ENCODE measurements at places on chromosomes 3 and 15.
A peak's percentile ranks its signal among the peaks of the same experiment; 100 is the strongest.

- DNase-seq = no peak
These were observed 21.0 kb downstream of the PDZRN3 start for GRCh38 chr3:73603762-73604171.

- DNase-seq = peak; percentile 7
These were observed 33.5 kb upstream of the USP8 start for GRCh38 chr15:50390554-50391264.

GRCh38 chr3:169303660-169304059 is 359.9 kb downstream of the MECOM start:
- DNase-seq = no peak

GRCh38 chr15:75577401-75578172 is 1.5 kb downstream of the PTPN9 start:
- no peak for DNase-seq

GRCh38 chr15:45268135-45268534 is 16.1 kb downstream of the SLC28A2 start:
- no peak for DNase-seq

GRCh38 chr15:32682977-32683630 is 34.7 kb upstream of the GREM1 start:
- DNase-seq = no peak

- no peak for DNase-seq
These were observed 23.0 kb downstream of the SUCNR1 start for GRCh38 chr3:151896246-151897012.

- no peak for DNase-seq
These were observed 44.1 kb upstream of the ICE2 start for GRCh38 chr15:60523056-60523455.

DNA sequence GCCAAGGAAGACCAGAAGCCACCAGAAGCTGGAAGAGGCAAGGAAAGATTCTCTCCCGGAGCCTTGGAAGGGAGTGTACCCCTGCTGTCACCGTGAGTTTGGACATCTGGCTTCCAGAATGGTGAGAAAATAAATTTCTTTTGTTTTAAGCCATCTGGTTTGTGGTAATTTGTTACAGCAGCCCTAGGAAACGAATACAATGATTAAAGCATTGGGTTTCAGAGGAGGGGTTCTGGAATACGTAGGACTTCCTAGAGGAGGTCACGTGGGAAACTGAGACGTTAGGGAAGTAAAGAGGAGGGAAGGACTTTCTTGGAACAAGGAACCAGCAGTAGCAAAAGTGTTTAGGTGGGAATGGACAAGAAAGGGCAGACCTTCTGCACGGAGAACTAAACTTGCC is 377.7 kb downstream of the IL20RB start:
- no peak for DNase-seq

DNA sequence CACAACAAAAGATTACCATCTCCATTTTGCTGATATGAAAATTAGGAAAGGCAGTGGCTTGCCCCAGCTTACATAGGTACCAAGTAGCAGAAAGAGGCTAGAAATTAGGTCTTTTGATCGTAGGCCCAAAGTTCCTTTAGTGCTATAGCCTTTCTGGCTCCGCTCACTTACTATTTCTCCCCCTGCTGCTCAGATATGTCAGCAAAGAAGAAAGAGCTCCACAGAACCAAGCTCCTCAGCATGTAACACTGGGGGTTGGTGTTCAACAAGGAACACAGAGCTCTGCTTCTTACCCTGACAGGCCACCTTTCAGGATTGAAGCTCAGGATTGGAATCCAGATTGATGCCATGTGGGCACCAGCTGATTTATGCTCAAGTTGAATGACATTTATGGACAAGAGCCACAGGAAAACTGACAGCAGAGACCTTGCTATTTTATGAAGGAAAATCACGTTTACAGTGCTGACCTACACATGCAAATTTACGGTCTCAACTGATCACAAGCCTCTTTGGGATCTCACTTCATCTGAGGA is 6.1 kb upstream of the IL12A start:
- DNase-seq = no peak

DNA sequence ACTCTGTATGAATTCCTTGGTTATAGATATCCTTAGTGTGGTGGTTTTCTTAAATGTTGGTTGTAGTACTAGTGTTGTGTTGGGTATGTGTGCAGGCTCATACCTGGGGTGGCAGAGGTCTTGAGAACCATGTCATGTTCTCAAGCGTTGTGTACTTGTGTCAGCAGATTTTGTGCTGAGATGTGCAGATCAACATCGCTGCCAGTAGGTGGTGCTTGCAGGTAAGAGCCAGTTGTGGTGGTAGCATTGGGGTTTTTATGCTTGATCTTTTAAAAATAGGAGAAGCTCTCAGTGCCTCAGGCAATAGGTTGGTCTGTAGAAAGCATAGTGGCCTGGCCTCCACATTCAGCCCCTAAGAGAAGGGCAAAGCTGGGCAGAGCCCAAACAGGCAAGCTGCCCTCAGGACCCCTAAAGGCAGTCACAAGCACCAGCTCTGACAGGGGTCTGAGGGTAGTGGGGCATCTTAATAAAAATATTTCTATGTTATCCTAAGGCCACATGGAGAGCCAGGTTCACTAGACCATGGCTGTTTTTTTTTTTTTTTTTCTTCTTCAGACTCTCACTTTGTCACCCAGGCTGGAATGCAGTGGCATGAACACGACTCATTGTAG is 164.0 kb downstream of the IL20RB start:
- no peak for DNase-seq

DNA sequence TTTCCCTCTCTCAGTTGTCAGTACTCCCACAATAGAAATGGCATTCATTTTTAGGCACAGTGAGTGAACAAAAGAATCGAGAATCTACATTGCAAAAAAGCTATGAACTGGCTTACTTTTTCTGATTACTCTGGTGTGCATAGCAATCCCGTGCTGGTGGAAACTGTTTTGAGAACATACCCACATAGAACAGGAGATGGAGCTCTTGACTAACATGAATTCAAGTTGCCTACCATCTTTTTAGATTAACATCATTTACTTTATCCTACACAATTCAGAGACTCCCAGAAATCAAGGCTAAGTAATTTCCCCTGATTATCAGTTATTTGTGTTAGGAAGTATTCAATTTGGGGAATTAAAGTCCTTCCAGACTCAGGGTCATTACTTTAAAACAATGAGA is 326.6 kb downstream of the ARPP21 start:
- DNase-seq = no peak

GRCh38 chr15:73972984-73973682 is 19.0 kb downstream of the STOML1 start:
- DNase-seq = peak; percentile 45

DNA sequence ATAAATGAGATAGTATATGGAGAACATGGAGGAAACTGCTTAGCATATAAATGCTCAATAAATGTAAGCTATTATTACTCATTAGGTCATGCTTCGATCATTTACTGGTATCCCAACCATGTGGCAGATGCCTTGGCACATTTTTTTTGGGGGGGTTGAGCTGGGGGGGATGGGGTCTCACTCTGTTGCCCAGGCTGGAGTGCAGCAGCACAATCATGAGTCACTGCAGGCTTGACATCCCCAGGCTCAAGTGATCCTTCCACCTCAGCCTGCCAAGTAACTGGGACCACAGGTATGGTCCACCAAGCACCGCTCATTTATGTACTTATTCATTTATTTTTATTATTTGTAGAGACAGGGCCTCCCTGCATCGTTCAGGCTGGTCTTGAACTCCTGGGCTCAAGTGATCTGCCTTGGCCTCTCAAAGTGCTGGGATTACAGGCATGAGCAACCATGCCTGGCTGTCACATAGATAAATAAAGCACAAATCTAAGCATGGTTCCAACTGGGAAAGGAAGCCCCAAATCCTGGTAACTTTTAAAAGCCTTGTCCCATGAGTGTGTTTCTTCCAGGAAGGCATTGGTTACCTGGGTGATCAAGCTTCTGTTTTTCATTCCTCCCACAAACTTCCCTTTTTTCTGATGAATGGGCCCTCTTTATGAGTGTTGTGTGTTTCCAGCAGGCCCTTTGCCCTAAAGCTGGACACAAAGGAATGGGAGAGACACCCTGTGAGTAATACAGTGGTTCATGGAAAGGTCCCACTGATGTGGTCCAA is 147.4 kb upstream of the UMPS start:
- DNase-seq = no peak

- no peak for DNase-seq
These were observed 43.9 kb downstream of the GOLIM4 start for GRCh38 chr3:168051531-168052471.

DNA sequence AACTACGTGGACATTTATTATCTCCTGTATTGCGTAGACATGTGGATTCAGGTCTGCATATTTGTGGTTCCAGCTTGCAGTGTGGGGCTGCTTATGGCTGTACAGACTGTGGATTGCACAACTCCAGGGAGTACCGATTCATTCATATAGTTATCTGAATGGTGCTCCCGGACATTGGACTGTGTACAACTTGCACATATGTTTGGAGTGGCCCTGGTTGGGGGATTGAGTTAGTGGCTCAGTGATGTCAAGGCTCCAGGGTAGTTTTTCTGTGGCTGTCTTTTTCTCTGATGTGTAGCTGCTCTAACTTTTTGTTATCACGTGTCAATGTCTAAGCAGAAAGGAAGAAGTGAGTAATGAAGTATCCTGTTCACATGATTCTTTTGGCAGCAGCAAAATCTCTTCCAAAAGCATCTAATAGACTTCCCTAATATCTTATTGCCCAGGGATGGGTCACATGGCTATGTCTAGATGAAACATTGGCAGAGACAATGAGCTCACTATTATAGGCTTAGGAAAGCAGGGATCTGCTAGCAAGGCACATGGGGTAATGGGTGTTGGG is 15.8 kb downstream of the ST3GAL6 start:
- DNase-seq = no peak

DNA sequence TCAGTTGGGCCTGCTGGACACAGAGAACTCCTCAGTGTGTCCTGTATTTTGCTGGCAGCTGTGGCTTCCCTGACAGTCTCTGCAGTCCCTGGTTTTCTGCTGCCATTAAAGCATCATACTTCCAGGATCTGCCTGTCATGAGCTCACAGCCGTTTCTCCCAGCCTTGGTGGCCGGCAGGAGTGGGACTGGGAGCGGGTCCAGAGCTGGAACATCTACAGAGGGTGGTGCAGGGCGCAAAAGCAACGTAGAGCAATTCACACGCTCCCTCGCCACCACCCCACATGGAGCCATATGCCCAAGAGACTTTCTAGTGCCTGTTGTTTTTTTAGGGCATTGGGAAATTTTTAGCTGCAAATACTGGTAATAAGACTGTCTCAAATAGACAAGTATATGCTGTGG is 33.6 kb downstream of the ABTB1 start:
- no peak for DNase-seq

GRCh38 chr3:184874709-184875644 is 63.0 kb downstream of the VPS8 start:
- DNase-seq = no peak
